ENCODE measurements at places on chromosomes 5 and 9. TPM values are rescaled to one million over a fixed set of nuclear protein-coding genes. Genes with fewer than 3 reads are reported as not detected.

DNA sequence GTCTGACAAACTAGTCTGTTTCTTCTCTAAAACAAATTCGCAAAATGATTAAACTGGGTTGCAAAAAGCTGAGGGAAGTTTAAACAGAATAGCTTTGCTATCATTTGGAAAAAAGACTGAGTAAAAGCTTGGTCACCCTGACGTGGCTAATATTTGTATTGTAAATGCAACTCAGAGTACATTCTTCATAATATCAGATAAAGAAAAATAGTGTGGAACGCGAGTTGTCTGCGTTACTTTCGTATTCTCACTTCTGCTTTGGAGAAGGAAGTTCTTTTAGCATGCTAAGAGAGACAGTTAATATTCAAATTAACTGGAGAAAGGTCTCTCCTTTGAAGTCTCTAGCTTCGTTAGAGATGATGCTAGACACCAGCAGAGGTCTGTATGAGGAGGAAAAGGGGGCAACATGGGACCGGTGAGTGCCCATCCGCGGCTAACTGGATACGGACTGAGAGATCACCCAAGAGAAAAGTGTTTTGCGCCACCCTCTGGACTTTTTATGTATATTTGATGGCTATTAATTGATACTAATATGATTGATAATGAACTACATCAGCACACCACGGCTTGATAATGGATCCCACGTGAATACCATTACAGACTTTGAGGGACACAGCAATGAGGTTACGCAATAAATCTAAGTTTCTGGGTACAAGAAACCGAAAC lies 2.9 kb upstream of the CNTRL start:
- no peak for DNase-seq

PTPDC1 gene
- total RNA-seq: 25.1 TPM

- DNase-seq: no peak
These were observed 266.5 kb upstream of the EFNA5 start for GRCh38 chr5:107937204-107937603.

GRCh38 chr9:85142496-85142911 lies 473.0 kb downstream of the NTRK2 start:
- DNase-seq: no peak

Measured in urinary bladder (tissue), 4 donors.